Neural crest cell (in vitro differentiated cells): ENCODE measurements at places on chromosomes 11 and 22.

DNA sequence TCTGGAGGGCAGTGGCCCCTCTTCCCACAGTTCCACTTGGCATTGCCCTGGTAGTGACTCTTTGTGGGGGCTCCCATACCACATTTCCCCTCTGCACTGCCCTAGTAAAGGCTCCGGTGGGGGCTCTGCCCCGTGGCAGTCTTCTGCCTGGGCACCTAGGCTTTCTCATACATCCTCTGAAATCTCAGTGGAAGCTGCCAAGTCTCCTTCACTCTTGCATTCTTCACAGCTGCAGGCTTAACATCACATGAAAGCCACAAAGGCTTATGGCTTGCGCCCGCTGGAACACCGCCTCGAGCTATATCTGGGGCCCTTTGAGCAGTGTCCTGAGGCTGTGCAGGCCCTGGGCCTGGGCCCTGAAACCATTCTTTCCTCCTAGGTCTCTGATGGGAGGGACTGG is 25.3 kb downstream of the PLEKHB1 start:
- DNase-seq: no peak

- no peak for DNase-seq
These were observed 18.9 kb upstream of the SUSD2 start for GRCh38 chr22:24162436-24162835.

DNA sequence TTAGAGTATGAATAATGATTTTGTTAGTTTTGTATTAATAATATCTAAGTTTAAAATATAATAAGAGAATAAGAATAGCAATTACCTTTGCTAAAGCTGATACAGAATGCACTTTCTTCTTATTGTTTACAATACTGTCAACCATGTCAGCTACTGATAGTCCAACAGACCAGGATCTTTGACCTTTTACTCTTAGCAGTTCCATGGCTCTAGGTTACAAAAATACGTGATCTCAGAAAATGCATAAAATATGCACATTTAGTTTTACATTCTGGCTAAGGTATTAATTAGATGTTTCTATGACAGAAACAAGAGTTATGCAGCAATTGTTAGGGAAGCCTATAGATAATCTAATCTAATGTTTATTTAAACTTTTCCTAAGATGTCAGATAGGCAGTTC is 7.5 kb upstream of the TSG101 start:
- DNase-seq: no peak

GRCh38 chr11:65867284-65868071 is 5.1 kb downstream of the EFEMP2 start:
- DNase-seq: no peak
